ENCODE measurements at places on chromosomes 6 and 20.

DNA sequence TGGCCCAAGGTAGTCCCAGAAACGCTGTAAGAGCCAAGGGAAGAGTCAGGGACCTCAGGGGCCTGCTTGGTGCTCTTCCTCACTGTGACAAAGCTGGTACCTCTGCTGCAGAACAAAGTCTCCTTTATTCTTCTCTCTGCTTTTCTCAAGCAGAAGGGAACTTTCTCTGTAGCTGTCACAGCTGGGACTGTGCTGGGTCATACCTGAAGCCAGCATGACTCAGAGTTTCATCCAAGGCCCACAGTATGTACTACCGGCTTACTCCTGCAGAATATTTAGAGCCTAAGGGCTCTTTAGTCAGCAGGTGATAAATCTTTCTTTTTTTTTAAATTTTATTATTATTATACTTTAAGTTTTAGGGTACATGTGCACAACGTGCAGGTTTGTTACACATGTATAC lies 183.2 kb downstream of the TINAG start:
- DNase-seq: no peak

- DNase-seq: no peak
Measured at GRCh38 chr6:4774715-4775493, 1.3 kb upstream of the CDYL start.

DNA sequence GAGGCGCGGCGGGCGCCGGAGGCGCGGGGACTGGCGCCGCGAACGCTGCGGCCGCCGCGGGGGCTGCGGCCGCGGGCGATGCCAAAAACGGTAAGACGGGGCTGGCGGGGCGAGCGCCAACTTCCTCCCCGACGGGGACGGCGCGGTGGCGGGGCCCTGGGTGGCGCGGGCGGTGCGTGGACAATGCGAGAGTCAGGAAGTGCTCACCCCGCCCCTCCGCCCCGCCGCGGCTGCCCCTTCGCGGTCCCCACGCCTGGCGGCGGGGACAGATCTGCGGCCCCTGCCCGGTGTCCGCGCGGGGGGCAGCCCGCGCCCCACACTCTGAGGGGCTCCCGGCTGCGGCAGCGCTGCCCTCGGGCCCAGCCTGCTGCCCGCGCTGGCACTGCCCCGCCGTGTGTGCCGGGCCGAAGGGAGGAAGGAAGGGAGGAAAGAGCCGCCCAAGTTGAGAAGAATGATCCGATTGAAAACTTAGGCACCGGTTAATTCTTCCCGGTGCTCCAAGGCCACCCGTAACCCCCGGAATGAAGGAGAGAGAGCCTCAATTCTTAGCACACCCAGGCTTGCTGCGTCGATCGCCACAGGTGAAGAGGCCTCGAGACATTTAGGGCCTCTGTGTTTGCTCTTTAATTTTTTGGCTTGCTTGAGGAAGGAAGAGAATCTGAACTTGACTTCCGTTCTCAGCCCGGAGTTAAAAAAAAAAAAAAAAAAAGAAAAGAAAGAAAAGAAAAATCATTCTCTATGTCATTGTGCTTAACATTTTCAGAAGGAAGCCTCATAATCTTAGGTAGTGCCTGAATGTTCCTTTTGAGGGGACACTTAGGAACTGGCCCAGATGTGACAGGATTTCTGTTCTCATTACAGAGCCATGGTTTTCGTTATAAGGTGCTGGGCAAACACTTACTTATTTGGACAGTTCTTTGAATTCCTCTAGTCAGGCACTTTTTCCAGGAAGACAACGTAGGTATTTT lies 982 bp downstream of the HECA start:
- DNase-seq: no peak

- no peak for DNase-seq
Measured at GRCh38 chr20:1301031-1301529, 27.9 kb downstream of the SDCBP2 start.

- no peak for DNase-seq
Measured at GRCh38 chr6:7155871-7156579, 48.3 kb downstream of the RREB1 start.

GRCh38 chr6:144535630-144536029 lies 250.5 kb downstream of the UTRN start:
- DNase-seq: no peak
